ENCODE measurements at places on chromosomes 13 and 19.

- DNase-seq = no peak
Measured at GRCh38 chr13:113631341-113632095, 26.5 kb downstream of the ATP4B start.

DNA sequence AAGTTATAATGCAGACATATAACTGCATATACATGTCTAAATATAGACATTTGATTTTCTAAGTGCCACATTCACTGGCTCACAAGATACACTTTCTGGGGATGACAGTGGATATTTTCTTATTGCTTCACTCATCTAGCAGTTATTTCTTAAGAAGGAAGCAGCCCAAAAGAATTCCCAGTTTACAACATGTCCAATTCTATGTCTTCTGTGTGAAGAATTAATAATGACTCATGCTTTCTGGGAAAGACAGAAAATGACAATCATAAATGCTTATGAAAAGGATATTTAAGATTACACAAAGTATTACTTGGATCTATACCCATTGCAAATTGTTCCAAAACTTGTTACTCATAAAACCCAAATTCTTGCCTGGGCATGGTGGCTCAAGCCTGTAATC is 543.4 kb downstream of the SUCLA2 start:
- DNase-seq = no peak

GRCh38 chr13:97914540-97914939 is 38.9 kb upstream of the IPO5 start:
- DNase-seq = no peak

GRCh38 chr19:39935364-39935661 is 879 bp upstream of the FCGBP start:
- no peak for DNase-seq

DNA sequence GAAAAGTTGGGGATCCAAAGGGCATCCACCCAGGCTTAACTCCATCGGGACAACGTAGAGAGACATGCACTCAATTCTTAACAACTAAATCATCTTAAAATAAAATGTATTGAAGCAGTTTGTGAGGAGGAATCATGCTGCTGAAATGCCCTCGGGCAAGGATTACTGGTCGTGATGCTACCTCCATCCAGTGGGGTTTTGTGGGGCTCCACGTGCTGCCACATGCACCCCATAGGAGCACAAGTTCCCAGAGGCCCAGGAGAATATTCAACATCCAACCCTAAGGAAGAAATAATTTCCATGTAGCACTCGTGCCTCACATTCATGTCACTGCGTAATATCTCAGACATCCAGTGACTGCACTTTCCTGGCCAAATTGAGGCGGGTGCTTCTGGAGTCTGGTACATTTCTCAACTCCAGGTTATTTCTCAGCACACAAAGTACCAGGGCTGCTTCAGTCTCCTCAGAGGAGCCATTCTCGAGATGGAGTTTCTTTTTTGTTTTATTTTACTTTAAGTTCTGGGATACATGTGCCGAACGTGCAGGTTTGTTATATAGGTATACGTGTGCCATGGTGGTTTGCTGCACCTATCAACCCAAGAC is 429.8 kb downstream of the FOXO1 start:
- DNase-seq = no peak
